ENCODE measurements at places on chromosomes 2 and 18. TPM values are rescaled to one million over a fixed set of nuclear protein-coding genes. Genes with fewer than 3 reads are reported as not detected.

GNLY gene
- 20.0 TPM for total RNA-seq

DNA sequence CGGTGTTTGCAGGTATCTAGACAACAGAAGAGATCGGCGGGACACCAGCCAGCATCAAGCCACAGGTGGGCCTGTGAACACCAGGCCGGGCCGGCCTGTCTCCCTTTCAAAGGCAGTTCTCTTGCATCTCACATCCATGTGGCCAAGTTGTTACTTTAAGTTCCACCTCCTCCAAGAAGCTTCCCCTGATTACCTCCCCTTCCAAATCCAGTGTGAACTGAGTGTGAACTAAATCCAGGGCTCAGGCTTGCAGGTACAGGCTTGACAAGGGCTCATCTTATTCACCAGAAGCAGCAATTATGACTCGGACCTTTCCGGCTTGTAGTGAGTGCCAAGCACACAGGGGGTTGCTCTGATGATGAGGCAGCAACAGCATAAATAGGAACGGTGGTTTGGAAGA, 3.9 kb downstream of the CRACDL start:
- DNase-seq: no peak
- H3K27ac ChIP-seq: no peak overlapping the region
- H3K27me3 ChIP-seq: peaks cover 6% of the 10 kb centered on the region
- no peaks in the 10 kb centered on the region for H3K36me3 ChIP-seq
- no peak overlapping the region for H3K4me3 ChIP-seq
- H3K4me1 ChIP-seq: peaks cover 6% of the 10 kb centered on the region

DNA sequence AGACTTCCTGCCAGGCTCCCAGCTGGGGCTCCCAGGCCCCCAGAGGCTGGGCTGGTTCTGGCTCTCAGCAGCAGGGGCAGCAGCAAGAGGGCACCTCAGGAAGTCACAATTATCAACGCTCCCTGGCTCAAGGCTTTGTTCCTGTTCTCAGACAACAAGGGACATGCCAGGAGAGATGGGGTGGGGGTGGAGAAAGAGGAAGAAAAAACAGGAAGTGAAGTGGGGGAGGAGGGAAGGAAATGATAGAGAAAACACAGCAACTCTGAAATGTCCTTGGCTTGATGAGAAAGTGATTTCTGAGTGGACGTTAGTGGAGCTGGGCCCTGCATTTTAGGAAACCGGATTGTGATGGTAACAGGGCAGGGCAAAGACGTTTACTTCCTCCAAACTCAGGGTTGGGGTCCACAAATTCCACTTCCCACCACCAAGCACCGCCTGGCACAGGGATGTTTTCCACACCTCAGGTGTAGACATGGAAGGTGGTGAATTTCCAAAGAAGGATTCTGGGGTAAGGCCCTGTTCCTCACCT, 40.4 kb downstream of the CYRIA start:
- no peak for DNase-seq
- no peaks in the 10 kb centered on the region for H3K36me3 ChIP-seq
- H3K4me3 ChIP-seq: no peak overlapping the region
- no peaks in the 10 kb centered on the region for H3K4me1 ChIP-seq

GRCh38 chr2:101699755-101700461, 2.4 kb downstream of the MAP4K4 start:
- peak overlapping the region; percentile 86 for H3K4me3 ChIP-seq
- H3K27me3 ChIP-seq: no peaks in the 10 kb centered on the region
- H3K4me1 ChIP-seq: peaks cover 58% of the 10 kb centered on the region
- DNase-seq: no peak
- H3K36me3 ChIP-seq: no peaks in the 10 kb centered on the region
- H3K27ac ChIP-seq: peak overlapping the region; percentile 66

GRCh38 chr2:185012643-185013042, 414.3 kb downstream of the ZNF804A start:
- H3K36me3 ChIP-seq: no peaks in the 10 kb centered on the region
- no peaks in the 10 kb centered on the region for H3K4me1 ChIP-seq
- no peak for DNase-seq
- no peak overlapping the region for H3K27ac ChIP-seq

All from CD4-positive, alpha-beta memory T cell (primary cell).